NCI-H1092 treated with DMSO at 0.1 percent for 48 hours (cell line): ENCODE measurements at places on chromosomes 12 and 14.

GRCh38 chr12:32290411-32290810 lies 108.9 kb upstream of the FGD4 start:
- DNase-seq: no peak

DNA sequence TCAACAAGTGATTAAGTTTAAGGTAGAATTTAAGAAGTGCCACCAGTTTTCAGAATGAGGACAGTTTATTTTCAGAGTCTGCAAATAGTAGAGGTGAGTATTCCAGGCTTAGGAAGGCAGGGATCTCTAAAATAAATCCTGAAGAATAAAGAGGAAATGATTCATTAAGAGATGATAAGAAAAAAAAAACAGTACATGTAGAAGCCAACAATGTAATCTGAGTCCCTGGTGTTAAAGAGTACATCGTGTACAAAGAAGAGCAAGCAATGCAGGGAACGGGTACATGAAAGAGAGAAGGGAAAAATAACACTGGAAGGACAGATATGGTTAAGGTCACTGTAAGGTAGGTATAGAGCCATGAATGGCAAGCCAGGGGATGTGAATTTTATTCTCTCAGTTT lies 95.2 kb upstream of the FOXG1 start:
- DNase-seq: peak; percentile 9

- no peak for DNase-seq
These were observed 11.4 kb downstream of the MMP14 start for GRCh38 chr14:22847661-22848341.

- DNase-seq: no peak
These were observed 74.9 kb downstream of the PAWR start for GRCh38 chr12:79615596-79616560.

DNA sequence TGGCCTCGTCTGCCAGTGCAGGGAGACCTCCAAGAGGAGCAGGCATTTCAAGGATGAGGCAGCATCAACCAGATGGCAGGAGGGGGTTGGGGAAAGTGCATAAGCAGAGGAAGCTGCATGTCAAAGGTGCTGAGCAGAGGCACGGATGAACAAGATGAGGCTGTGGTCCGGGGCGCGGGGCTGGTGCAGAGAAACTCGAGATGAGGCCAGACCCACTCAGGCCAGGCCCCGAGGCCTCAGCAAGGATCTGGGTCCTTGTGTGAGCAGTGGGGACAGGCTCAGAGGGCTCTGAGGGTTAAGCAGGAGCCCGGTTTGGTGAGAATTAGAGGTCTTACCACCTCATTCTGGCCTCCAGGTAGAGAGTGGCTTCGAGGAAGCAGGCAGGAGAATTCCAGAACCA lies 98.8 kb downstream of the DICER1 start:
- DNase-seq: no peak

DNA sequence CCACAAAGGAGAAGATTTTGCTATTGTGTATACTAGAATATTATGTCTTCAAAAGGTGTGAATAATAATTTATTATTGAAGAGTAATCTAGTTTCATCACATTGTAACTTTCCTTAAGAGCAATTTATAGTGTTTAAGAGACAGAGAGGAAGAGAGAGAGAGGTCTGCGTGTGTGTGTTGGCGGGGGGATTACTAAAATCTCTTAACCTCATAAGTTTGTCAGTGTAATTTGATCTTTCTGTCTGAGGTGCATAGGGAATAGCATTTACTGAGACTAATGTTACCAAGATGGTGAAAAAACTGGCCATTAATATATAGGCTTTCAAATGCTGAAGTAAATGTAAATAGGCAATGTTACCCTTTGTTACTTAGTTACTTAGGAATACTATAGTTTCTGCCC lies 48.2 kb upstream of the BTG1 start:
- DNase-seq: no peak

GRCh38 chr12:6867413-6868210 lies at the start of gene TPI1:
Gene TPI1 (plus strand): TSS chr12:6867531. CDS start chr12:6867567, 36 bp downstream.
- DNase-seq: peak; percentile 77
